ENCODE measurements at places on chromosomes 2 and 18.

DNA sequence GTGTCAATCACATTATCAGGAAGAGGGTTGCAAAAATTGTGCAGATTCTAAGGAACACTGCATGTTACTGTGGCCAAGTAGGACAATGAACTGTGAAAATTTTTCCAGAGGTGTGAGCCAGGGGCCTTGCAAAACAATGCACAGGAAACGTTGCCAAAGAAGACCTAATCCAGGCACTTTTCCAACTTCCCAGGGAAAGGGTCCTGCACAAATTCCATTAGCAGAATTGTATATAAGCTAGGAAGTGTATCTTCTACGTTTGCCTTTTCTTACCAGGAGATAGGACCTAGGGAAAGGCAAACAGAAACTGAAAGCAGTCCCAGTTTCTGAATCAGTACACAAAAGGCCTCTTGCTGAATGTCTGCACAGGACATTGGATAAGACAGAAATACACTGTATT, 1888.3 kb upstream of the CELF4 start:
- no peak overlapping the region for H3K4me3 ChIP-seq
- H3K27ac ChIP-seq = no peak overlapping the region
- H3K27me3 ChIP-seq = no peaks in the 10 kb centered on the region
- H3K4me1 ChIP-seq = no peaks in the 10 kb centered on the region

GRCh38 chr2:70520825-70521224, 32.8 kb downstream of the TGFA start:
- no peaks in the 10 kb centered on the region for H3K36me3 ChIP-seq
- DNase-seq = no peak
- H3K27ac ChIP-seq = no peak overlapping the region
- no peaks in the 10 kb centered on the region for H3K27me3 ChIP-seq

DNA sequence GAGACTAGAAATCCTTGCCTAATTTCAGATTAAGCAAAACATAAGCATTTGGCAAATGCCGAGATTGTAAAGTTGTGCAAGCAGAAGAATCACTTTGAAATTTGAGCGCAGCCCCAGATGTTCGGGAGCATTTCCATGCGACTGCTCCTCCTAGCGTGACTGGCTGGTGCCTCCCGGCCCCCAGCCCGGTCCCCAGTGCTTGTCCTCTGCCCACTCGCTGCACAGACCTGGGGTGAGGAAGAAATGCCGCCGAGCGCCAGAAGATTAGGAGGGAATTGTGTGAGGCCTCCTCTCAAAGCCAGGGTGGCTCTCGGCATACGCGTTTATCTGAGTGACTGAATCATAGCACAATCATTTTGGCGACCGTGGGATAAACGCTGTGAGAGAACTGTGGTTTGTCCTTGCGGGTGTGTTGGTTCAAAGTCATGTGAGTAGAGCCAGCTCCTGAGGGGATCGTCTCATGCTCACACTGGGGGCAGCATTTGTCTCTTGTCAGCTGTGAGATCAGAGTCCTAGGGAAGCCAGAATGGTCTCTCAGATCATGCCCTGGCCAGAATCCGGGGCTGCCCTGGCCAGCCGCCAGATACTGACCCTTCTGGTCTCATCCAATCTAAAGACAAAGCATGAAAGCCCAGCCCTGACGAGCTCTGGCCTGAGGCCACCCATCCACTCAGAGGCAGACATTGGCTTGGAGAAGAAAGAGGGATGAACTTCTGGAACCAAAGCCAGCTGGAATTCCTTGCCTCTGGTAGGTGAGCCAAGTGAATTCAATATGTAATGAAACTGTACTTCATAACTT, 189.3 kb downstream of the SH3RF3 start:
- H3K27me3 ChIP-seq = no peaks in the 10 kb centered on the region
- no peak overlapping the region for H3K27ac ChIP-seq
- H3K36me3 ChIP-seq = no peaks in the 10 kb centered on the region
- DNase-seq = no peak
- no peak overlapping the region for H3K4me3 ChIP-seq

DNA sequence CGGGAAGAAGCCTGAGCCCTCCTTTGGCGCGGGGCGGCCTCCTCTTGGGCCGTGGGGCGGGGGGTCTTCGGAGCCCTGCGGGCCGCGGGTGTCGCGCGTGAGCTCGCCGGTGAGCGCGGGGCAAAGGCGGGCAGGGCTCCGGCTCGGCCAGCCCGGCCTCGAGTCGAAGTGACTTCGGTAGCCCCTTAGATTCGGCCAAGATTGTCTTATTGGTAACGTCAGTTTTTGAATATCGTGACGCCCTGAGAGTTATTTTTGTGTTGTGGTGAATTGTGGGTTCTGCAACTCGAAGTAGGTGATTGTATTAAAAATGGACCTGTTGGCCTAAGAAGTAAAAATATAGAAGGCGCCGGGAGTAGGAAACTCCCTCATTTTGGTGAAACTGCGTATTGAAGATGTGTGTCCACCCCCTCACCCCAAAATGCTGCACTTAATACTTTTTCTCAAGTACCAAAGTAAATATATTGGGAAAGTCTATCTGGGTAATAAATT, 669 bp downstream of the MARCHF7 start:
- peak; percentile 2 for DNase-seq
- H3K27me3 ChIP-seq = no peaks in the 10 kb centered on the region
- H3K27ac ChIP-seq = peak overlapping the region; percentile 95

DNA sequence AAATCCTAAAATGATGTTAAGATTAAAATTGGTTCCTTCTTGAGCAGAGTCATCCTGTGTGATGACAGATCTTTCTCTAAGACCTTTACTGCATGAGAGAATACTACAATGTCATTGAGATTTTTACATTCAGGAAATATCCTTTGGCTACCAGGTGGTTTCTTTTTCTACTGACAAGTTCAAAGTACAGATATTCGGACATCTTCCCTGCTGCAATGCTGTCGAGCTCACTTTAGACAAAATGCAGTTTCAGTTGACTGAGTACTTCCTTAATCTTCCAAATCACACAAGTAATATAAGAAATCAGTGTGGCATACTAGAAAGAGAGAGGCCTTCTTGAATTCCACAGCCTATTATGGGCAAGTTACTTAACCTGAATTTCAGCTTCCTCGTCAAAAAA, 207.9 kb upstream of the ACVR2A start:
- no peak overlapping the region for H3K4me3 ChIP-seq
- DNase-seq = no peak
- no peaks in the 10 kb centered on the region for H3K4me1 ChIP-seq
- no peak overlapping the region for H3K27ac ChIP-seq
- no peaks in the 10 kb centered on the region for H3K27me3 ChIP-seq
- H3K36me3 ChIP-seq = no peaks in the 10 kb centered on the region

DNA sequence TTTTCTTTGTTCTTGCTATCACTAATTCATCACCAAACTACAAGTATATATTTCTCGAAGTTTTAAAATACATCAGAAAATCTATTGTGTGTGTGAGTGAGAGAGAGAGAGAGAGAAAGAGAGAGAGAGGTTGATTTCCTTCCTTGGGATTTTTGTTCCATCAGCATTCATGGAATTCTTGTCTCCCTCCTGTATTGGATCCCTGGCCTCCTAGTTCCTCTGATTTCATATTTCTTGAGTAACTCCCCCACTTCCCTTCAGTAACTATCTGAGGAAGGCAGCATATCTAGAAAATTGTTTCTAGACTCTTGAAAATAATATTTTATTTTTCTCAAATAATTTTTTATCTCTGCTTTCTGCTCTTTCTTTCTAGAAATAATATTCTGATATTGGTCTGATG, 13.3 kb upstream of the ACTR2 start:
- H3K4me3 ChIP-seq = no peak overlapping the region
- H3K27ac ChIP-seq = no peak overlapping the region
- H3K27me3 ChIP-seq = no peaks in the 10 kb centered on the region
- H3K4me1 ChIP-seq = no peaks in the 10 kb centered on the region
- no peaks in the 10 kb centered on the region for H3K36me3 ChIP-seq
- no peak for DNase-seq

- no peak overlapping the region for H3K4me3 ChIP-seq
- no peaks in the 10 kb centered on the region for H3K36me3 ChIP-seq
- H3K27me3 ChIP-seq = no peaks in the 10 kb centered on the region
- H3K27ac ChIP-seq = no peak overlapping the region
- DNase-seq = no peak
- no peaks in the 10 kb centered on the region for H3K4me1 ChIP-seq
Observed at GRCh38 chr2:67840460-67841068, 222.2 kb downstream of the C1D start.

- peak overlapping the region; percentile 82 for H3K4me3 ChIP-seq
- H3K36me3 ChIP-seq = peaks cover 32% of the 10 kb centered on the region
- peaks cover 40% of the 10 kb centered on the region for H3K4me1 ChIP-seq
- DNase-seq = peak; percentile 36
- peak overlapping the region; percentile 95 for H3K27ac ChIP-seq
Observed at GRCh38 chr2:85326406-85327159, 1.2 kb downstream of the TGOLN2 start.

DNA sequence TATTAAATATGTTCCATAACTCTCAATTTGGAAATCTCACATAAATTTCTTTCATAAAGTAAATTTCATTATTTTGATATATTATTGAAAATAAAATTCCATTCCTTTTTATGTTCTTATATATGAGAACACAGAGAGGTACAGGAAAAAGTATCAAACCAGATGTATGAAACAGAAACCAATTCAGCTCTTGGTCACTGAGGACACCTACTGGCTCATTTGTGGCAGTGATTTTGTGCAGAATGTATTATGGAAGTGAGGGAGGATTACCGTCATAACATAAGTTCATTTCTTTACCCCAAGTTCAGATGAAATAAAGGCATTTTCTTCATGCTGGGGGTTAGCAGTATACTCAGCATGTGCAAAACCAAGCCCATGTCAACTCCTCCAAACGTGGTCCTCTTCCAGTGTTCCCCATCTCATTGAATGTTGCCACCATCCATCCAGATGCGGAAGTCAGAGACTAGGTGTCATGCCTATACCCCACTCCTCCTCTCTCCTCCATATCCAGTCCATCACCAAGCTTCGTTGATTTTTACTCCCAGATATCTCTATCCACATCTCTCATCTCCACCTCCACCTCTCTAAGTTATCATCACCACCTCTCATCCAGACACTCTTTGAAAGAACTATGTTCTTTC, 41.7 kb upstream of the MALL start:
- no peaks in the 10 kb centered on the region for H3K36me3 ChIP-seq
- DNase-seq = no peak
- H3K27me3 ChIP-seq = no peaks in the 10 kb centered on the region
- no peaks in the 10 kb centered on the region for H3K4me1 ChIP-seq

DNA sequence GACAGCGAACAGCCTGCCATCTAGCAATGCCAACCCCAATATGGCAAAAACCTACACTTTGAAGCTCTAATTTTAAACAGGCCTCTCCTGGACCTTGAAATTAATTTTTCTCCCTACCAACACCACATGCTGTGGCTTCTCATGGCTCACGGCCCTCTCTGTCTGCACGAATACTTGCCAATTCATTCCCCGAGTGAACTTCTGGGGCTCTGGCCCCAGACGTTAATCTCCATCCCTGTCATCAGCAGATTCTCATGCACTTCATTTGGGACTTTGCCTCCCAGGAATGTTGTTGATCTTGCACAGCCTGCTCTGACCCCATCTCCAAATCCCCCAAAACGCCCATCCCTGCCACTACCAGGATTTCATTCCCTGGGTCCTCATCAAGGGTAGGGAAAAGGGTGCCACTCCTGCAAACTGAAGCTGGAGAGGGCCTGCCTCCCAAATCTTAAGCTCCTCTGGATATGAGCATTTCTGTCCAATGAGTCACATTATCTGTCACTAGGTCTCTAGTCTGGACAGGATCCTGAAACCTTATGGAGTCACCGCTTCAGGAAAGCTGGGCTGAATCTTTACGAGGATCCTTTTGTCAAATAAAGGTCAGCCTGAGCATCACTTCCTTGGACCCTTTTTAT, 10.4 kb downstream of the FIGLA start:
- no peaks in the 10 kb centered on the region for H3K4me1 ChIP-seq
- H3K36me3 ChIP-seq = no peaks in the 10 kb centered on the region
- H3K4me3 ChIP-seq = no peak overlapping the region
- no peaks in the 10 kb centered on the region for H3K27me3 ChIP-seq

DNA sequence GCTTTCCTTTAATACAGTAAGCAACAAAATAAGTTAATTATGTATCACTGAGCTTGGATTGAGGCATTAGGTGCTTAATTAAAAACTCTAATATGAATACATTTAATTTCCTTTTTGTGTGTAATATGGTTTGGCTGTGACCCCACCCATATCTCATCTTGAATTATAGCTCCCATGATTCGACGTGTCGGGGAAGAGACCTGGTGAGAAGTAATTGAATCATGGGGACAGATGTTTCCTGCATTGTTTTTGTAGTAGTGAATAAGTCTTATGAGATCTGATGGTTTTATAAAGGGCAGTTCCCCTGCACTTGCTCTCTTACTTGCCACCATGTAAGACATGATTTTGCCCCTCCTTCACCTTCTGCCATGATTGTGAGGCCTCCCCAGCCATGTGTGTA, 325.4 kb upstream of the CDH7 start:
- H3K27me3 ChIP-seq = no peaks in the 10 kb centered on the region
- H3K4me1 ChIP-seq = no peaks in the 10 kb centered on the region
- H3K27ac ChIP-seq = no peak overlapping the region
- no peak overlapping the region for H3K4me3 ChIP-seq

DNA sequence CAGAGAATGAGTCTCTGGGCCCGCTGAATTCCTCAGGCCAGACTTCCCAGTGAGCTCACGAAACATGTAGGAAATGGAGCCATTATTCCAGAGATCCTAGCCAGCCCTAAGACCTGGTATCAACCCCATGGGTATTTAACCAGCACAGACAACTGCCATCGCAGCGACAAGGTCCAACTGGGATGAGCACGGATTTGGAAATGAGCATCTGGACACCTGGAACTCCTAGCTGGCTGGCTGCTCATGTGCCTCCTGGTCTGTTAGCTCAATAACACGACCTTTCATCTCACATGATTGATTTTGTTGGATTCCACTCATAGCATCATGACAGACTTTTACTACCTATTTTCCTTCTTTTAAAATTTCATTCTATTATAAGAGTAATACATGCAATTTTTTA, 51.0 kb downstream of the POU3F3 start:
- no peaks in the 10 kb centered on the region for H3K36me3 ChIP-seq
- H3K4me1 ChIP-seq = no peaks in the 10 kb centered on the region
- no peak for DNase-seq
- H3K4me3 ChIP-seq = no peak overlapping the region

DNA sequence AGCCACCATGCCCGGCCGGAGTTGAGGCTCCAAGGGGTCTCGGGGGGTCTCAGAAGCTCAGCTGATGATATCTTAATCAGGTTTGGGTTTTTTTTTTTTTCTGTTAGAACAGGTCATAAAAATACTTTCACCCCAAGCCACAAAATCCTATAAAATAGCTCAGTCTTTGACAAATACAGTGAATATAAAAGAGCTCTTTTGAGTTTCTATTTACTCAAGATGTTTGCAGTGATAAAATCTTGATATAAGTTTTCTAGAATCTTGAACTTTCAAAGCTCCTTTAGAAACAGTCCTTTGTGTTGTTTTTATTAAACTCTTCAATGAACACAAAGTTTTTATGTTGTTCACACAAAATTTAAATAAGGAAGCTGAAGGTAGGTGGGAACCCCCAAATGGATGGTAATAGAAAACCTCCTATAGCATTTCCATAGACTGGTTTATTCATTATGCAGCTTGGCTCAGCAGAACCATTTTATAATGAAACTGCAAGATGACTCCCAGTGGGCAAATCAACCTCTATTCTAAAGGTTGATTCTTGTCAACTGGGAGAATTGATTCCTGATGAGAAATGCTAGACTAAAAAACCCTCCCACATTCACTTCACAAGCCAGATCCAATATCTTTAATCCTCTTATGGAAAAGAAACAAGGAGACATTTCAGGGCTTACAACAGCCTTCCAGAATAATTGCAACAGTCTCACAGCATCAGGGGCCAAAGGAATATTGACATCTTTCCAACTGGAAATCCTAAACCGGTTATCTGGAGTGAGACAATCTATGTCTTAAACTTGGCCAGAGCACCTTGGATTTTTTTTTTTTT, 13.6 kb upstream of the NARS1 start:
- no peaks in the 10 kb centered on the region for H3K36me3 ChIP-seq
- H3K4me1 ChIP-seq = peaks cover 6% of the 10 kb centered on the region
- H3K4me3 ChIP-seq = no peak overlapping the region
- H3K27me3 ChIP-seq = no peaks in the 10 kb centered on the region
- no peak for DNase-seq
- no peak overlapping the region for H3K27ac ChIP-seq

Data from effector memory CD4-positive, alpha-beta T cell (primary cell).